ENCODE measurements at places on chromosomes 6 and 20. TPM values are rescaled to one million over a fixed set of nuclear protein-coding genes. Genes with fewer than 3 reads are reported as not detected.

The CRYBG1 gene
- 11.3 TPM for polyA plus RNA-seq

The MTCH1 gene
- polyA plus RNA-seq: 75.2 TPM

The LST1 gene
- 15.3 TPM for polyA plus RNA-seq

The PI16 gene
- polyA plus RNA-seq: 2.4 TPM

The FGD2 gene
- polyA plus RNA-seq: 0.25 TPM

GRCh38 chr6:105799056-105799455, 287.1 kb upstream of the PRDM1 start:
- no peak overlapping the region for H3K27ac ChIP-seq
- DNase-seq: no peak
- H3K4me1 ChIP-seq: no peaks in the 10 kb centered on the region
- H3K36me3 ChIP-seq: no peaks in the 10 kb centered on the region
- H3K27me3 ChIP-seq: no peaks in the 10 kb centered on the region

DNA sequence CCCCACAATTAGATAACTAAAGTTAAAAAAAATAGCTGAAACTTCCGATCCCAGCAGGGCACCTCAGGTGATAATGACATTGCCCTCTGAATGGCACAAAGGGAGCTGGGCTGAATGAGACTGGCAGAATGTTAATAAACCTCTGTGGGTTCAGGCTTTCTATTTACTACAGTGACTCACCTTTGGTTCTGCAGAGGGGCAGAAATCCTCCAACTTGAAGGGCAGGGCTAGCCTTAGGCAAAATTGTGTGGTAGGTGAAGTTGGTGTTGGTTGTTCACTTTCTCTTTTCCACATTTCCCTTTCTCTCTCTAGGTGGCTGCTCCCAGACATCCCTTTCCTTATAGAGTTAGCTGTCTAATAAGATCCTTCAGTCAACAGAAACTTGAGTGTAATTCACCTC, 625.2 kb downstream of the EPM2A start:
- no peak overlapping the region for H3K4me3 ChIP-seq
- no peaks in the 10 kb centered on the region for H3K4me1 ChIP-seq
- no peaks in the 10 kb centered on the region for H3K36me3 ChIP-seq
- H3K27ac ChIP-seq: no peak overlapping the region
- no peaks in the 10 kb centered on the region for H3K27me3 ChIP-seq
- DNase-seq: no peak

DNA sequence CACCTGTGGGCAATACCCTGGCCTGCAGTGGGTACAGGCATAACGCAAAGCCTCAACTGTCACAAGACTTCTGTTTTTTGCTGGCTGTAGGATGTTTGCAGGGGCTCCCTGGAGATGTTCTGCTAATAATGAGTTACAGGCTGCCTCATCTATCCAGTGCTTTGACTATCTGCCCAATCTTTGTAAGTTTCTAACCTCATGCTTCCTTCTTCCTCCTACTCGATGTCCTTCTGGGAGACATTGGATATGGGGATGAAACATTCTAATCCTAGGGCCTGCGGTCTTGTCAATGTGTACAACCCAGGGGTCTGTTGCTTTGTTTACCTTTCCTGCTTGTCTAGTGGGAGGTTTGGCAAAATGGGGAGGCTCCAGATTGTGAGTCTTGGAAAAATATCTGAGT, 136.8 kb upstream of the TCF21 start:
- H3K36me3 ChIP-seq: no peaks in the 10 kb centered on the region
- no peak overlapping the region for H3K27ac ChIP-seq
- no peak overlapping the region for H3K4me3 ChIP-seq
- H3K4me1 ChIP-seq: no peaks in the 10 kb centered on the region

DNA sequence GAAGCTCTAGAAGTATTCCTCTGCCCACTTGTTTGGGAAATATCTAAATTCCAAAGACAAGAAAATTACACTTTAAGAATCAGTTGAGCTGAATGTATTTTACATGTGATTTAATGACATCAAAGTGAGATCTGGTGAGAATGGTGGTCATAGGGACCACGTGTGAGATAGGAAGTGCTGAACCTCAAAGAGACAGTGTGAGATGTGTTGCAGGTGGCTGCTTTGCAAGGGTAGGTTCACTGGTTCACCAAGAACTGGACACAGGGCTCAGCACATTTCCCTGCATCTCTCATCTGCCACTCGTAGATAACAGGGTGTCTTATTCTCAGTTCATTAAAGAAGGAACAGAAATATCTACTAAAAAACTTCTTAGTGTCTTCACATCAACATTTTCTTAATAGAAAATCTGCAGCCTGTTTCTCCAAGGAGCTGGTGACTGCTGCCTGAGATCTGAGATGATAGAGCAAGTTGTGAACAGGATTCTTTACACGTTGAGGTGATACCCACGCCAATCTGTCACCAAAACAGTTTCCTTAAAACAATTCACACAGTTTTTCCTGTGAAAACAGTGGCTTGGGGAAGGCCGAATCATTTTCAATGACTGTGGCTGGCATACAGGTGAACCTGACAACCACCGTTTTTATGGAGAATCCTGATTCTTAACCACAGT, 7.2 kb downstream of the CCR6 start:
- H3K4me3 ChIP-seq: no peak overlapping the region
- no peaks in the 10 kb centered on the region for H3K27me3 ChIP-seq
- H3K27ac ChIP-seq: no peak overlapping the region
- H3K4me1 ChIP-seq: no peaks in the 10 kb centered on the region

DNA sequence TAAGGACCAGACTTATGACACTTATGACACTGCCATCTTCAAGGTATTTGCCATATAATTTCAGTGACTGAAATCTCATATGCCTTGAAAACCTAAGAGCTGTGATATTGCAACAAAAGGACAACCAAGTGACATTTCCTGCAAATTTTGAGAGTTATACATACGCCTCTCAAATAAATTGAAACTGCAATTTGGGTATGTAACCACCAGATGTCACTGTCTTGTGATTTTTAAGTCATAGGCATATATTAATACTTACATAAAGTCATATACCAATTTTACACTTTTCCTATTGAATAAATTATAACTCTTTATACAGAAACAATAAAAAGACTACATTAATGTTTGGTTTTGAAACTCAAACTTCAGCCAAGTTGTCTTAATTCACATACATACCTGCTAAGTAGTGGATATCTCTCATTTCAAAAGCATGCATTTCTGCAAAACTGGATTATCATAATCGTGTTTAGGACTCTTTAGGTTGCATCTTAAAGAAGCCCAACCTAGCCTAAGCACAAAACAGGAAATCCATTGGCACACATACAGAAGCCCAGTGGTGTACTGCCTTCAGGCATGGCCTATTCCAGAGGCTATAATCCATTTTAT, 180.2 kb downstream of the PACRG start:
- H3K27me3 ChIP-seq: no peaks in the 10 kb centered on the region
- H3K4me1 ChIP-seq: no peaks in the 10 kb centered on the region
- DNase-seq: peak; percentile 5
- H3K36me3 ChIP-seq: no peaks in the 10 kb centered on the region

GRCh38 chr20:48831718-48832404, 4.1 kb upstream of the PREX1 start:
- DNase-seq: no peak
- no peaks in the 10 kb centered on the region for H3K36me3 ChIP-seq
- no peaks in the 10 kb centered on the region for H3K27me3 ChIP-seq
- no peak overlapping the region for H3K4me3 ChIP-seq

DNA sequence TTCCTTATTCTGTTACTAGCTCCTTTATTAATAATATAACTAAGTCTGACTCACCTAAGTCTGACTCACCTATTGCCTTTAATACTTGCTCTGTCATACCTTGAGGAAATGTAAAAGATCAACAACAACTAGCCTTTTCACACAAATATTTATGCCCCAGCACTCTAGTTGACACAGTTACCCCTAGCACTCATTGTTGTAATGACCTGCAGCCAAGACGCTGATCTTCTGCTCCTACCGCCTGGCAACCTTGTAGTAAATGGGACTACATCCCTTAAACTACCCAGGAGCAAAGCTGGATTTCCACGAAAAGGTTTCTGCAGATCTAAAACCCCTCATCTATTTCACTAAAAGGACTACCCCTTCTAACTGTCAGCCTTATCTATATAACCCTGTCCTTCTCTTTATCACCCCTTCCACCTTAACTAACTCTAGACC, 90.0 kb downstream of the PLG start:
- H3K36me3 ChIP-seq: no peaks in the 10 kb centered on the region
- no peak for DNase-seq
- H3K4me1 ChIP-seq: no peaks in the 10 kb centered on the region
- H3K4me3 ChIP-seq: no peak overlapping the region
- no peak overlapping the region for H3K27ac ChIP-seq

- DNase-seq: no peak
- no peaks in the 10 kb centered on the region for H3K36me3 ChIP-seq
- H3K4me3 ChIP-seq: no peak overlapping the region
- no peaks in the 10 kb centered on the region for H3K4me1 ChIP-seq
Observed at GRCh38 chr20:34927736-34928135, 27.9 kb downstream of the GSS start.

DNA sequence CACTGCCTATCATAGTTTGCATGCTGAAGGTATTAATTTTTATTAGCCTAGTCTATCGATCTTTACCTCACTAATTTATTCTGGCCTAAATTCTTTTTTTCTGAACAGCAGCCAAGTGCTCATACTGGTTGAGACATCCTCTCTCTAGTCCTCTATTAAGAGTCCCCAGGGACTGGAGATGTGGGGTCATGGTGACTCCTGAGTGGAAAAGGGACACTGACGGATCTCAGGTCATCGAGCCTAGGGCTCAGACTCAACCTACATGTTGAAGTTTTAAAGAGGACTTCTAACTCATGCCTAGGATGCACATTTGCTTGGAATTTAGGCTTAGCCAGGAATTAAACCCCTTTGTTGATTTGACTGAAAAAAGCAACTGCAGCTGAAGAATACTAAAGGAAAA, 378.1 kb downstream of the BTBD9 start:
- no peak overlapping the region for H3K27ac ChIP-seq
- peaks cover 22% of the 10 kb centered on the region for H3K36me3 ChIP-seq
- H3K4me3 ChIP-seq: no peak overlapping the region
- H3K4me1 ChIP-seq: no peaks in the 10 kb centered on the region
- no peaks in the 10 kb centered on the region for H3K27me3 ChIP-seq

- no peak for DNase-seq
- H3K27me3 ChIP-seq: no peaks in the 10 kb centered on the region
- no peaks in the 10 kb centered on the region for H3K4me1 ChIP-seq
- H3K27ac ChIP-seq: no peak overlapping the region
- H3K36me3 ChIP-seq: no peaks in the 10 kb centered on the region
Observed at GRCh38 chr20:23106271-23106851, 20.2 kb upstream of the CD93 start.
